ENCODE measurements at places on chromosomes 2 and 18. TPM values are rescaled to one million over a fixed set of nuclear protein-coding genes. Genes with fewer than 3 reads are reported as not detected.

FN1 gene
- 3,495 TPM for polyA plus RNA-seq

DNA sequence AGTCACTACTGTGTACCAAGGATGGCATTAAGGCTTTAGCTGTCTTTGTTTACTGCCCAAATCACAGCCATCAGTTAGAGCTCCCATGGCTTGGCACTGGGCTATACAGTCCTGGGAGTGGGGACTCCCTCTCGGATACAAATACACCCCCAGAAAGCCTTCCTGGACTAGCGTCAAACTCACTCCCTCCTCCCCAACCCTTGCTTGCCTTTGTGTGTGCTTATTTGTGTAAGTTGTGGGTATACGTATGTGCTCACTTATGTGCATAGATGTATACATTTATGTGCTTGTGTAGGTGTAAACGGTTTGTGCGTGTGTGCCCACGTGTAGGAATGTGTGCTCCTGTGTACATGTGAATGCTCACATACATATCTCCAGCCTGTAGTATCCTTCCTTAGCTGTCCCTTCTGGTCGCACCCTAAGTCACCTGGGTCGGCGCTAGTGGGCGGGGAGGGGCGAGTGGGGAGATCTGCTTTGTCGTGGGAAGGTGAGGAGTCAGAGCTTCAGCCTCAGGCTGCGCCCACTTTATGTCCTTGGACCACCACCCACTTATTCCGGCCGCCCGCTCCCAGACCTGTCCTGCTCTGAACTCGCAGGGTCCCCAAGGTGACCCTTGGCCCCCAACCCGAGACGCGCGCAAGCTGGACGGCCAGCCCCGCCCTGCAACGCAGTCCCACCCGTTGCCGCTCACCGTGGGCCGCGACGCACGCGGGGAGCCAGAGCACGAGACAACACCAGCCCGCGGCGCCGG is 461 bp downstream of the PRADC1 start:
- DNase-seq = no peak

DNA sequence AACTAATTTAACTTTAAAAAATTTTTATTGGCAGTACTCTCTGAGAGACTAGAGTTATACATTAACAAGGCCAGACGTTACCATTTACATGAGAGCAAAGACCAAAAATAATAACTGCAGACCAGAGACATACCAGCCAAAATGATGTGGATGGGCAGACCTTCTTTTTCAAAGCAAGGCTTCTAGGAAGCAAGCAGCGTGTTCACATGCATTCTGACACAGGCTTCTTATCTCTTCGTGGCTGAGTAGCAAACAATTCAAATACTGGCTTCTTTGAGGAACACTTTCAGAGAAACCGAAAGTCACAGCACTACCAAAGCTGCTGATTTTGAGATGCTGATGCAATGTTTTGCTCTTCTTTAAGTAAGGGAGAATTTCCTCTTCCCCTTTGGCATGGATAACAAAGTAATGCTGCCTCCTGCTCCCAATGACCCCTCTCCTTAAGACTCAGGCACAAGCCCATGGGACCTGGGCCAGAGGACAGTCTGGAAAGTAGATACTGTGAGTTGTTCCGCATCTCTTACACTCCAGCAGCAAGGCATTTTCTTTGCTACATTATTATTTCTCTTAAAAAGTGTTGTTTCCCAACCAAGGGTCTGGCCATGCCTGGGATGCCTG is 181.9 kb downstream of the MREG start:
- DNase-seq = peak; percentile 92

- no peak for DNase-seq
These were observed 819 bp upstream of the SERPINE2 start for GRCh38 chr2:224039770-224040440.

SCN1A gene
- not detected for polyA plus RNA-seq

NYAP2 gene
- polyA plus RNA-seq = not detected

TUBA3E gene
- not detected for polyA plus RNA-seq

ASXL3 gene
- polyA plus RNA-seq = 0.06 TPM

- DNase-seq = peak; percentile 96
These were observed 126.3 kb downstream of the IRS1 start for GRCh38 chr2:226673314-226673723.

TFCP2L1 gene
- polyA plus RNA-seq = not detected

GNLY gene
- not detected for polyA plus RNA-seq

- DNase-seq = no peak
These were observed 123.0 kb downstream of the CYP26B1 start for GRCh38 chr2:72024451-72025175.

DNA sequence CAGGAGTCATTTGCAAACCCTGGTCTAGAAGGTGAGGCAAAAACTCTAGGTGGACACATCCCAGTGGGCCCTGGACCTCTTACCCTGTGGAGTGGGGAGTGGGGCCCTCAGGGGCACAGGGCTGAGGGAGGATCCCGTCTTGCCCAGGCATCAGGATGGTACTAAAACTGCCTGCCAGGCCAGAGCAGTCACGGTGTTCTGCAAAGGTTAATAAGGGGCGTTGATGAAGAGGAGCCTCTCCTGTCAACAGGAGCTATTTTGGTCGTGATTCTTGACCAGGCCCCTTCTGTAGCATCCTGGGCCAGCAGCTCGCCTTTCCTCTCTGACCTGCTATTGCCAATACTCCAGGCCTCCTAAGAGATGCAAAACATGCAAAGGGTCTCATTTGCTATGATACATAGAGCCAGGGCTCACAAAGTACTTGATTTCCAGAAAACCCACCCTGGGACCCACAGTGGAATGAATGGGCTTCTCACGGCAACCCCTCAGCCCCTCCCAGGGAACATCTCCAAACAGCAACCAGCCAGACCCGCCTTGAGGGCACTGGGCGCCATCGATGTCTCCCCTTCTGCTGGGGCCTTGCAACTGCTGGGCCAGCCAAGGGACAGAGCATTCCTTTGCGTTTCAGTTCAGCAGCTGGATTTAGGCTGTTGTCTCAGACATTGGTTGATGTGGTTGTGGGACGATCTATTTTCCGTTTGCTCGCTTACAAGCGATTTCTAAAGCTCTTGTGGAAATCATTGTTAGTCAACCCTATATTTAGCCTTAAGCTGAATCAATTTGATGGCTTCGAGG is 111.1 kb downstream of the PDCL3 start:
- no peak for DNase-seq

- DNase-seq = no peak
These were observed 98.0 kb downstream of the PTGR3 start for GRCh38 chr18:75110846-75111415.

GRCh38 chr2:223760838-223761502 is 76.4 kb downstream of the AP1S3 start:
- peak; percentile 77 for DNase-seq

Data from fibroblast of lung (primary cell).